RWPE2 (cell line): ENCODE measurements at places on chromosomes 3 and 15.

- DNase-seq = no peak
Measured at GRCh38 chr3:138282836-138283235, 46.8 kb downstream of the NME9 start.

- DNase-seq = no peak
Measured at GRCh38 chr3:137770835-137771399, 6.8 kb downstream of the SOX14 start.

GRCh38 chr3:114584734-114585371 is 291.0 kb downstream of the TIGIT start:
- DNase-seq = no peak

DNA sequence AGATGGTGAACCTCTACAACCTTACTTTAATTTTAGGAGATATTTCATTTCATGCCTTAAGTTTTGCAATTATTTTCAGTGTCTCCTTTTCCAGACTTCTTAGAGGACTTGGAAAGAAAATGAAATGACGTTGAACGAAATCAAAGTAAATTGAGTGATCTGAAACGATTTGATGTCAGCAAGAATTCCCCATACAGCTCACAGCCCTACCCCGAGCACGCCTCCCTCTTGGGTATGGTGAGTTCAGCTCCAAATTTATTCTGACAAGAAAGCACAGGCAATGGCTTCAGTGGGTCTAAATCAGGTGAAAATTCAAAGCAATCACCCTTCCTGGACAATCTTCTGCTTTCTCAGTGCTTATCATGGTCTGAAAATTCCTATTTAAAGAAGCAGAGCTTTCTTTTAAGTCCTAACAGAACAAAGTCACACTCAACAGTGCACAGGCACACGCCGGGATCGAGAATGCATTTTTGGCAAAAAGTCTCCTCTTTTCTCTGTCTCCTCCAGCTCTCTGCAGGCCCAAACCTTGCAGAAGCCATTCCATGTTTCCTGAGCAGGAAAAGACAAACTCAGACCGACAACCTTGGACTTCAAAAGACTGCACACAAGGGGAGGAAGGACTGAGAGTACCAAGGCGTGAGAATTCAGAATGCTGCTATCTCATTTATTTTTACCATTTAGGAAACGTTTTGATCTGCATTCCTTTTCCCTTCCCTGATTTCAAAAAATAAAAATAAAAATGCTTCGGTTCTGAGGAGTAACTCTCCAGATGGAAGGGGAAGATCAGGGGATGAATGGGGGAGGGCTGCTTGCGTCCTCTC is 72.0 kb downstream of the CCNL1 start:
- DNase-seq = no peak

DNA sequence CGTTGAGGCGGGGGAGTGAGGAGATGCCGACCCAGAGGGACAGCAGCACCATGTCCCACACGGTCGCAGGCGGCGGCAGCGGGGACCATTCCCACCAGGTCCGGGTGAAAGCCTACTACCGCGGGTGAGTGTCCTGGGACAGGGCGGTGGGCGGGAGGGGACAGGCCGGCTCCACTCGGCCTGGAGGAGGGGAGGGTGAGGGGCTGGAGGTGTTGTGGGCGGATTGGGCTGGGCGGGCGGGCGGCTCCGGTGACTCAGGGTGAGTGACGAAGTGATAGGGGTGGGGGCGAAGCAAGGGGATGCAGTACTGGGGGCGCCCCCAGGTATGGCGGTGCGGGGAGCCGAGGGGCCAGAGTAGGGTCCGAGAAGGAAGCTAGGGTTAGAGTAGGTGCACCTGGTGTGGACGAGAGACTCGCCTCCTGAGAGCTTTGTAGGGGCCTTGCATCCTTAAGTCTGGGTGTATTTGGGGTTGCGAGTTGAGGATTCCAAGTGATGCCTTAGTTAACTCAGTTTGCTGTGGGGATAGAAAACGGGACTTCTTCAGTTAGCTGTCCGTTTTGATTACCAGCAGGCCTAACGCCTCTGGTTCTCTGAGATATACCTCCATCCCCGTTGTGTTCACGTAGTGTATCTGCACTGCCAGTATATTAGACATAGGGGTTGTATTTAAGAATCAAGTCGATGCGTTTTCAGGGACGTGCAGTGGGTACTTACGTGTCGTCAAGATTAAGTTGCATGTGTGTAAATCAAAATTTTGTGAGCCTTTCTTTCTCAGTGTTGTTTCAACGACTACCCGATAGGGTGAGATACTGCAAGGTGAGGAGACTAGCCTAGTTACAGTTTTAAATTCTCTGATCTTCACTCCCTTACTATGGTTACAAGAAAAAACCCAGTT is 670 bp downstream of the PRKCI start:
- peak; percentile 55 for DNase-seq

- DNase-seq = no peak
Measured at GRCh38 chr15:44804298-44805046, 68.1 kb downstream of the TRIM69 start.

DNA sequence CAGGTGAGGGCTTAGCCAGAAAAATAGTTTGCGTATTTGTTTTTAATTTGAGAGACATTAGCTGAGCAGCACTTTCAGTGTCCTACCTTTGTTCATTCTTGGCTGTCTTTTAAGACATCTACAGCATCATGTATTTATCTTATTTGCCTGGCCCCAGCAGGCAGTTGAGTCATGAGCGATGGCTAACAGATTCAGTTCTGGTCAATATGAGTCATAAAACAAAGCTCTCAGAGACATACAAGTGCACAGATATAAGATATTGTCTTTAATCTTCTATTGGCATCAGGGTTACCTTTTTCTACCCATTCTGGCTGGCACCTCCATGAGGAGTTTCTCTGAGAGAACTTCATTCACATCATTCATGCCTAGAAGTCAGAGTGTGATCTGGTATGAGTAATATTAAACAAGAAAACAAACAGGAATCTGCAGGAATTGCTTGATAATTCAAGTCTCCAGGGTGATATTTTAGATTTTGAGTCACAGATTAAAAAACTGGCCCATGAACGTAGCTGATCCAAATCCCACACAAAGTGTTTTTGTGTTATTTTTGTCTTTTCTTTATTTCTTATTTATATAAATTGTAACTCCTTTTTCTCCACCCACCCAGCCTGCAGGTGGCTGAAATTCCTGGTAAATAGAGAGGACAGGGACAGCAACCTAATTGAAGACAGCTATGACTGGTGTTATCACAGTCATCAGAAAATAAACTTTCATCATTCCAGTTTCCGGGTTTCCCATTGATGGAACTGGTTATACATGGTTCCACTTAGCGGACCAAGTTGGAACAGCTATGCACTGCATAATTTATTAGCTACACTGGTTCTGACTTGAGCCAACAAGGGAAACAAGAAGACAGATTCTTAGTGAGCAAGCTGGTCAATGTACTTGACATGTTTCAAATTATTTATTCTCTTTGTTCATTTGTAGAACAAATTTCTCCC is 47.3 kb downstream of the PLSCR2 start:
- no peak for DNase-seq

DNA sequence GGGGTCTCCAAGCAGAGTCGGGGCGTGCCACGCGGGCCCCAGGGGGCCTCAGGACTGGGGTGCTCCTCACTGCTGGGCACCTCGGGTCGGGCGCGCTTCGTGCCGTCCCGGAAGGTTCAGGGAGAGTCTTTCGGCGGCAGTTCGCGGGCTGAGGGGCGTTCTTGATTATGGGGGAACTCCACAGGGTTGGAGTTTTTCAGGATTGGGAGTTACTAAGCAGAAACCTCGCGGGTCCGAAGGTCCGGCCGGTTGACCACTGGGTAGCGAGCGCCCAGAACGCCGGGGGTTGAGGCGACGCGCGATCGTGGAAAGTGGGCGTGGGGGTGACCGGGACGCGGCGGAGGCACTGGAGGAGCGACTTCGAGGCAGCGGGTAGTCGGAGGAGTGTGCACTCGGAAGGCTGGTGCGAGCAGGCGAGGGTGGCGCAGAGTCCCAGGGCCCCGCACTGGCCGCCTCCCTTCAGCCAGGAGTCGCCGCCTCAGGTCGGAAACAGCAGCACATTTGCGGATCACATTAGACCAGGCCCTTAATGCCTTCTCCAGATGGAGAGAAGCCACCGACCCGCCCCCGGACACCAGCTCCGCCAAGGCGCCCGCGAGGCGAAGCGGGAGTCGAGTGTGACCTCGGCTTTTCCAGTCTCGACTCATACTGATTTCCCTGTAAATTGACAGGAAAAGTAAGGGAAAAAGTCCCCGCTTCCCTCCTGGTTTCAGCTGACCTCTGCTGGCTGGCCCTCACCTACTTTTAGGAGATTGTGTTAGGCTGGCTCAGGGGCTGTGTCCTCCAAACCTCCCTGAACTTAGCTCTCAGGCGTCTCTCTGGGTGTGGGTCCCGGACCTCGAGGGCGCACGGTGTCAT is 685 bp downstream of the ADAMTSL3 start:
- DNase-seq = no peak

DNA sequence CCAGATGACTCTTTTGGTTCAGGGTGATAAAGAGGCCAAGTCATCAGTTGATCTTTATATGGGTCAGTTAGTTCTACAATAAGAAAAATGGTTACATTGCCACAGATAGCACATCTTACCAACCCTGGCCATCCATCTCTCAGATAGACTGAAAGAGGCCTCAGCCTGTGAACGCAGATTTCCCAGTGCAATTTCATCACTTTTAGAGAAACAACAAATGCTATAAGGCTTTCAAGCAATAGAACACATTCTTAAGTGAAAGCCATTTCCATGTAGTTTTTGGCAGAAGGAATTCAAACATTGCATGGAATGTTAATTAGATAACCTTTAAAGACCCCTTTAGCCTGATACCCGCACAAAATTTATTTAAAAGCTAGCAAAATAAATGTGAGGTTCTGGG is 200.6 kb upstream of the ZBTB20 start:
- DNase-seq = no peak

GRCh38 chr3:113620091-113620490 is 76.4 kb downstream of the USF3 start:
- DNase-seq = no peak

- DNase-seq = no peak
Measured at GRCh38 chr3:148883163-148883562, 18.1 kb downstream of the CPA3 start.

GRCh38 chr3:46918634-46919033 is 41.1 kb downstream of the PTH1R start:
- DNase-seq = no peak

- DNase-seq = no peak
Measured at GRCh38 chr3:16912400-16913263, 27.9 kb downstream of the PLCL2 start.

- DNase-seq = no peak
Measured at GRCh38 chr3:143851331-143852017, 3.2 kb upstream of the SLC9A9 start.

DNA sequence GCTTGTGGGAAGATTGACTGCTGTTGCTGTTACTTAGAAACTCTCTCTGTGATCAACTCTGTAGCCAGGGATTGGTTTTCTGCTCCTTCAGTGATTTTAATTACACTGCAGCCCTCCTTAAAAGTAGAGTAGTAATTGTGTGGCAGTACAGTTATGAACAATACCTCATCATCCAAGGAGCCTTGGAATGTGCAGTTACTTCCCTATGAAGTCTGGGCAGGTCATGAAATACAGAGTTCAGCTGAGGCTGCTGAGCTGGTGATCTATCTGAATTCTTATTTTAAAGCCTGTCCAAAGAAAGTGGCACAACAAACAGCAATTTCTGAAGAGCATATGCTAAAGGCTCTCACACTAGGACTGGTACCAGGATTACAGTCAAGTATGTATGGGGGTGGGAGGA is 37.4 kb upstream of the MRPL3 start:
- no peak for DNase-seq

DNA sequence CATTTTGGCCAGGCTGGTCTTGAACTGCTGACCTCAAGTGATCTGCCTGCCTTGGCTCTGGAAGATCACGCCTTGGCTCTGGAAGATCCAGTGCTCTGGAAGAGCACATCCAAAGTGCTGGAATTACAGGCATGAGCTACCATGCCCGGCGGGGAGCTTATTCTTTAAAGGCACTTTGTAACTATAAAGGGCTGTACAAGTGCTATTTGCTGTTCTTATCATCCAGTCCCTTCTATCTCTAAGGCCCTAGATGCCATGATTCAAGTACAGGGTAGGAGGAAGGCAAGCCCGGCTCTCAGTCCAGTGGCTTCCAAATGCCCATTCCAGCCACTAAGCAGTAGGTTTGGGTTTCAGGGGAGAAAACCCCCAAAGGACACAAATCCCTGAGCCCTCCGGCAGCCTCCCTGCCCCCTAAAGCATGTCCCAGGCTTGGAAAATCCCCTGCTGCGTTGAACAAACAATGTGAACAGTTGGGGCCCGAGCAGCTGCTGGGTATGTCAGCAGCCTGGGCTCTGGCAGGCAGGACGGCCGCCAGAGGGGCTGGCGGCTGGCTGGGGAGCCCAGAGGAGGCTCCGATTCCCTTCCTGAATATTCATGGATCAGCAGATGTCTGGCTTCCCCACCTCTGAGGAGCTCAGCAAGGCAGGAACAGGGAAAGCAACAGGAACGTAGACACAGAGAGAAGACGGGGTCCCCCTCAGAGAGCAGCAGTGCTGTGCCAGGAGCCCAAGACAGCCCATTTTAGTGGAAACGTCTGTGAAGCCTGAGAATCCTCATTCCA is 7.7 kb downstream of the IGDCC4 start:
- no peak for DNase-seq

DNA sequence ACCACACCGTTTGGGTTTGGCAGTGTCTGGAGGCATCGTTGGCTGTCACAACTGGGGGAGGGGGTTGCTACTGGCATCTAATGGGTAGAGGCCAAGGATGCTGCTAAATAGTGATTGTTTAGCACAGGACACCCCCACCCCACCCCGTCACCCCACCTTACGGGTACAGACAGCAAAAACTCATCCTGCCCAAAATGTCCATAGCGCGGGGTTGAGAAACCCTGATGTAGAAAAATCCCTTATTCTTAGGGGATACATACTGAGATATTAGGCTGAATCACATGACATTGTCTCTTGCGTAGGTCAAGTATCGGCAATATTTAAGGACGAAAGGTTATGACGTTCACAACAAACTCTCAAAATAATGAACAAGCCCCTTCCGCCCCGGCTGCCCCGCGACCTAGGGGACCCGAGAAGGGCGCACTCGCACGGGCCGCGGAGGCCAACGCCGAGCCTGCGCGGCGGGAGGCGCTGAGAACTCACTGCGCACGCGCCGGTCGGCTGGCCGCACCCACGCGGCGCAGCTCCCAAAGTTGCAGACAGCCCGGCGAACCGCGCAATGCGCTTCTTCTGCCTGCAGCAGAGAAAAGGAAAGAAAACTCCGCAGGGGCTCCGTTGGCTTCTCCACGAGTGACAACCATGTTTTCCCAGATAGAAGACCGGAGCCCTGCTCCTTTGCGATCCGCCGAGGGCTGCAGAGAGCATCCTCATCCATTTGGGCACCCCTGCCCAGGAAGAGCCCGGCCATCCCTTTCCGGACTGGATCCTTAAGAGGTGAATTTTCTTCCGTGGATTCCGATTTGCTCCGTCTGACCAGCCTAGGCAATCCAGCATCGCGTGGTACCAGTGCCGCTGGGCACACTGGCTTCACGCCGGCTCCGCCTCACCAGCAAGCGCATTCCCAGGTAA is 136.8 kb upstream of the CCDC54 start:
- peak; percentile 64 for DNase-seq

DNA sequence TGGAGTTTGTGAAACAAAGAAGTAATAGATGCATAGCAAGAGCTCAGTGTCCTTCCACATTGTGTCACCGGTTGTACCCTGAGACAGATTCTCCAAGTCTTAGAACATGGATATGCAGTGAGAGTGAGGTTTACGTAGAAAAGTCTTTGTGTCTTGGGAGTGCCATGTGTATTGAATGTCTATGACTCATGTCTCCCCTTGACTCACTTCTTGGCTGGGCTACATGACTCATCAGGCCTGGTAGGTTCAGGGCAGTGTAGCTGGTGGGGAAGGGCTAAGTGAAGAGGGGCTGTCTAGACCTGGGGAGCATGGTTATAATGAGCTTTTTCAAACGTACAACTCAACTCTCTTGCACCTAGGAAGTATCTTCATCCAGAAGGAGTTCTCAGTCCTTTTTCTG is 167.4 kb downstream of the GAP43 start:
- DNase-seq = peak; percentile 78

- no peak for DNase-seq
Measured at GRCh38 chr3:152192050-152192449, 76.7 kb upstream of the MBNL1 start.
